Aorta (tissue), 5 donors: ENCODE measurements at places on chromosomes 11 and 22.

- no peaks in the 10 kb centered on the region for H3K4me1 ChIP-seq
- H3K27me3 ChIP-seq: no peaks in the 10 kb centered on the region
- H3K4me3 ChIP-seq: no peak overlapping the region
- peaks cover 6% of the 10 kb centered on the region for H3K36me3 ChIP-seq
- H3K27ac ChIP-seq: no peak overlapping the region
Observed at GRCh38 chr11:77361184-77361583, 59.7 kb upstream of the GDPD4 start.

DNA sequence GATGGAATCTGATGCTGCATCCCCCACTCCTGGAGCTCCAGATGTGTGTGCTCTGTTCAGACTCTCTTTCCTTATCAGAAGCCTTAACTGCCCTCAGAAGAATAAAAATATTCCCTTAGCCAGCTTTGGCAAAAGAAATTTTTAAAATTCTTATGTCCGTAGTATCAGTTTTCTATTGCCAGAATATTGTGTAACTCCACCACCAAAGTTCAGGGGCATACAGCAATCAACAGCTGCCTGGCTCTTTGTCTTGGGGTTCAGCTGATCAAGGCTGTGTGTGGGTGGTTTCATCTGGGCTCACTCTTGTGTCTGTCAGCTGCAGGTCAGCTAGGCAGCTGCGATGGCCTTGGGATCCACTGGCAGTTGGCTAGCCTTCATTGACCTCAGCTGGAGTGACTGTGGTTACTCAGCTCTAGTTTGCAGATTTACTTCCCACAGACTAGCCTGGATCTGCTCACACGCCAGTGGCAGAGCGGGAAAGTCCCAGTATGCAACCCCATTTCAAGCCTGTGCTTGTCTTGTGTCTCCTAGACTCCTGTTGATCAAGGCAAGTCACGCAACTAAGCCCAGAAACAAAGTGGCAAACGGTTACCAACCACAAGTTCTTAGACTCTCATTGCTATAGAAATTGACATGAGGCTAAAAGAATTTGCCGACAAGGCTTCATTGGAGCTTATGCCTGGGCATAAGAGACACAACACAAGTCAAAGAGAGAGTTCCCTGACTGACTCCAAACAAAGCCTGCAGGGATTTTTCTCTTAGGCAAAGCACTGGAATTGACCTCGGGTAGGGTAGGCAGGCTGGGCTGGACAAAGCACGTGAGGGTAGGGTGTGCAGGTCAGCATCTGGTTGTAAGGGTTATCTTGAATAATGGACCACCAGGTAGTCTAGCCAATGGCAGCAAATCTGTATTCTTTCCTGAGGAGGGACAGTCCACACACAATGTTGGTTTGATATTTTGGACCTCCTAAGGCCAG lies 7.5 kb downstream of the TMEM138 start:
- no peak overlapping the region for H3K27ac ChIP-seq
- H3K4me3 ChIP-seq: no peak overlapping the region
- no peaks in the 10 kb centered on the region for H3K27me3 ChIP-seq

DNA sequence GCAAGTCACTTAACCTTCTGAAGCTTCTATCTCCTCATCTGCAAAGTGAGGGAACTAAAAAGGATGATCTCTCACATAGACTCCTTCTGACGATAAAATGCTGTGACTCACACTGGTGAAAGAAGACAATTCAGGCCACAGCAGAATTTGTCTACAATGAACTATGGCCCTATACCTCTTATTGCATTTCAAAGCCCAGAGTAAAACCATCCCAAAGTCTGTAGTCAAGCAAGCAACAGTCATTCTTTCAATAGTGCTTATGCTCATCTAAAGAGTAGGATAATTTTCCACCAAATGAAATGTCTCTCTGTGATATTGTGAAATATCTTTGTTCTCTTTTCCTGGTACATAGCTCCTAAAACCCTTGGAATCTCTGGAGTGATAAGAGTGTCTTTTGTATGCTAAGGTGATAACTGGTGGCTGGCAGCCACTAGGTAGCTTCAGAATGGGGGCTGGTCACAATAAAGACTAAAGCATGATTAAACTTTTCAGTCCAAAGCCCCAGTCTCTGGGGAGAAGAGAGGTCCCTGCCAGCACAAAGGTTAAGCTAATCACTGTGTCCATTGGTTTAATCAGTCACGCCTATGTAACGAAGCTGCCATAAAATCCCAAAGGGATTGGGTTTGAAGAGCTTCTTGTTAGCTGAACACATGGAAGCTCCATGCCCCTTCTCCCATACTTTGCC lies 30.8 kb downstream of the SYTL2 start:
- H3K4me3 ChIP-seq: no peak overlapping the region
- H3K27me3 ChIP-seq: no peaks in the 10 kb centered on the region
- no peak overlapping the region for H3K27ac ChIP-seq
- no peaks in the 10 kb centered on the region for H3K4me1 ChIP-seq
- DNase-seq: no peak

GRCh38 chr11:24181395-24182047 lies 315.3 kb upstream of the LUZP2 start:
- no peaks in the 10 kb centered on the region for H3K27me3 ChIP-seq
- H3K4me1 ChIP-seq: no peaks in the 10 kb centered on the region
- no peak overlapping the region for H3K4me3 ChIP-seq

- H3K4me3 ChIP-seq: no peak overlapping the region
- no peaks in the 10 kb centered on the region for H3K27me3 ChIP-seq
- H3K36me3 ChIP-seq: no peaks in the 10 kb centered on the region
- H3K27ac ChIP-seq: no peak overlapping the region
- no peak for DNase-seq
- H3K4me1 ChIP-seq: no peaks in the 10 kb centered on the region
Observed at GRCh38 chr11:66388780-66389386, 17.3 kb upstream of the SLC29A2 start.

- peaks cover 3% of the 10 kb centered on the region for H3K4me1 ChIP-seq
- no peaks in the 10 kb centered on the region for H3K27me3 ChIP-seq
- H3K27ac ChIP-seq: no peak overlapping the region
- no peak overlapping the region for H3K4me3 ChIP-seq
Observed at GRCh38 chr11:125105926-125106325, 5.5 kb downstream of the TMEM218 start.

DNA sequence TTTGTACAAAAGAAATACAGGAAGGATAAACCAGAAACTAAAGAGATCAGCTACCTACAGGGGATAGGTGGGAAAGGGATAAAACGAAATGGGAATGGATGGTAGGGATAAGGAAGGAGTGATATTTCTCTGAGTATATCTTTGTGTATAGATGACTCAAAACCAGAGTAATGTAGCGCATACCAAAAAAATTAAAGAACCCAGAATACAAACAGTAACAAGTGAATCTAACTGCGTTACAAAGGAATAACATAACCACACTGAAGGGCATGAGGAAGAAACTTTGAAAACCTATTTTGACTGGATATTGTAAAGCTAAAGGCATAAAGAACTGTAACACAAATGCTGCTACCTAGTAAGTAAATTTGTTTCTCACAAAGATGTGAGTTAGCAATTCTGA lies 37.9 kb downstream of the MAPK1 start:
- H3K4me3 ChIP-seq: no peak overlapping the region
- H3K27ac ChIP-seq: no peak overlapping the region
- no peaks in the 10 kb centered on the region for H3K27me3 ChIP-seq
- no peaks in the 10 kb centered on the region for H3K36me3 ChIP-seq
- DNase-seq: no peak
- H3K4me1 ChIP-seq: peaks cover 5% of the 10 kb centered on the region

- no peak overlapping the region for H3K4me3 ChIP-seq
- DNase-seq: no peak
- no peaks in the 10 kb centered on the region for H3K36me3 ChIP-seq
- H3K4me1 ChIP-seq: no peaks in the 10 kb centered on the region
Observed at GRCh38 chr22:24706732-24707469, 67.6 kb downstream of the PIWIL3 start.

DNA sequence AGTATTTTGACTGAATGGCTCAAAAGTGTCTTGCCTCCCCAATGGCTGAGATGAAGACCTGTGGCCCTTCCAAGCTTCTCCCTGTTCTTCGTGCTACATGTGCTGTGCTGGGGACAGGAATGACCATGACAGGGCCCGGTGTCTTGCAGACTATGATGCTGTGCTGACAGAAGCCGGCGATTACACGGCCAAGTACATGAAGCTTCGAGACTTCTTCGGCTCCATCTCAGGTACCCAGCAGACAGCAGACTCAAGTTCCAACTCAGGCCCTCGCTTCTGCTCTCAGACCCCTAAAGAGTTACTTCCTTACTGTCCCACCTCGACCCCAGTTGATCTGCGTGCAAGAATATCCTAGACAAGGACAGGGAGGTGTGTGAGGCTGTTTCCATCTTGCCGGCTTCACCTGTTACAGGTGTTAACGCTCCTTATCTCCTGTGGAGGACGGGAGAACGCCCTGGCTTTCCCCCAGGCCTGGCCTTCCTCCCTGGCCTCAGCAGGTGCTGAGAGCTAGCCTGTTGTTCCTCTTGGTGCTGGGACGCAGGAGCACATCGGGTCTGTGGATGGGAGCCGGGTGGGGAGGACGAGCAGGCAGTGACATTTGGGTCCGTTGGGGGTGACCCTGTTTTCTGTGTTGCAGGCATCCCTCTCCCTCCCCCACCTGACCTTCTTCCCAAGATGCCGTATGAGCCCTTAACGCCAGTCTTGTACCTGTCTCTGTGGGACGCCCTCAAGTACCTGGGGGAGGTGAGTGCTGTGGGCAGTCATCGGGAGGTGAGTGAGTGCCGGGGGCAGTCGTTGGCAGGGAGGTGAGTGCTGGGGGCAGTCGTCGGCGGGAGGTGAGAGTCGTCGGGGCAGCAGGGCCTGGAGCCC lies 38.1 kb downstream of the GLB1L2 start:
- no peak overlapping the region for H3K4me3 ChIP-seq
- no peak overlapping the region for H3K27ac ChIP-seq
- DNase-seq: peak; percentile 34
- H3K27me3 ChIP-seq: no peaks in the 10 kb centered on the region

DNA sequence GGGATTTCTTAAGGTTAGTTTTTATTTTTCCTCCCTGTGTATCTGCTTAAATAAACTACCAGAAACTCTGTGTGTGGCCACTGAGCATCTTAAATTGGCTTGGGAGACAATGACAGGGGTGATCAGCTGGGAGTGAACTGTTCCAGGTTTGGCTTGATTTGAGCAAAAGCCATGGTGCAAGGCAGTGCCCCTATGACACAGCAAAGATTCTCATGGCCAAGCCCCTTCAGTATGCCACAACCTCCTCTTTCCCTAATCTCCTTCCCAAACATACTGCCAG lies 370.5 kb downstream of the SOX6 start:
- DNase-seq: no peak
- no peaks in the 10 kb centered on the region for H3K27me3 ChIP-seq
- H3K4me1 ChIP-seq: no peaks in the 10 kb centered on the region
- no peak overlapping the region for H3K4me3 ChIP-seq

GRCh38 chr11:30749268-30749667 lies 163.1 kb upstream of the MPPED2 start:
- no peaks in the 10 kb centered on the region for H3K4me1 ChIP-seq
- DNase-seq: no peak
- H3K27me3 ChIP-seq: no peaks in the 10 kb centered on the region
- no peak overlapping the region for H3K4me3 ChIP-seq

GRCh38 chr11:64905516-64906313 lies 11.3 kb downstream of the ATG2A start:
- H3K4me3 ChIP-seq: no peak overlapping the region
- no peaks in the 10 kb centered on the region for H3K4me1 ChIP-seq
- no peaks in the 10 kb centered on the region for H3K27me3 ChIP-seq
- H3K27ac ChIP-seq: no peak overlapping the region

DNA sequence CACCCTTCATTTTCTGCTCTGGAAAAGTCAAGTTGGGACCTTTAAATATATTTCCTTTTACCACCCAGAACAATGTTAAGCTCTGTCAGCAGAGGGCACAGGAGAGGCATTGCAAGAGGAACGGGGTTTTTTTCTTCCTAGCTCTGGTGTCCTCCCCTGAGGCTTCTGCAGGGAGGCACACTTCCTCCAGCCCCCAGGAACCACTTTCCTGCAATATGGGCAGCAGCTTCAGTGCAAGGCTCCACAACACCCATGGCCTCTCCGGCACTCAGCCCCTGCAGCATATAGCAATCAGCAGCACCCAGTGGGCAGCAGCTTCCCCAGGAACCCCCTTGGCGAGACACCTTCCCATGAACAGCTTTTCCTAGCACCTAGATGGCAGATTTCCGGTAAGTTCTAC lies 101.4 kb downstream of the SYT9 start:
- no peak overlapping the region for H3K27ac ChIP-seq
- DNase-seq: no peak
- no peaks in the 10 kb centered on the region for H3K27me3 ChIP-seq
- H3K36me3 ChIP-seq: no peaks in the 10 kb centered on the region

DNA sequence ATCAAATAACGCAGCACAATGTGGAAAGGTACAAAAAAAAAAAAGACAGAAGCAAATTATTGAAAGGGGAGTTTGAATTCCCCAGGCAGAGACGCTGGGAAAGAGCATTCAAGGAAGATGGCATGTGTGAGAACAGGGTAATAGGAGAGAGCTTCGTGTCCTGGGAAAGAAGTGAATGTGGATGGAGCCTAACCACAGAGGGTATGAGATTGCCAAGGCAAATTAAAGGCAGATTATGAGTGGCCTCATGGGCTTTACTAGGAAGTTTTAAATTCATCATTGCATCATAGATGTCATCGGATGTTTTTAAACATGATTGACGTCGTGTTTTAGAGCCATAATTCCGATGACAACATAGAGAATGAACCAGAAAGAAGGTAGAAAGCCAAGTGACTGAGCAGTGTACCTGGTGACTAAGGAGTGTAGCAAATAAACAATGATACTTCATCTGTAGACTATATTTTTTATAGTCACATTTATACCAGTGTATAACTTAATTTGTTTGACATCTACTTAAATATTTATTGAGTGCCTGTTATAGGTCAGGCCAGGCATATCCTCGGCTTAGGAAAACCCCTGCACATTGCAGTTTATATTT lies 151.4 kb downstream of the MSANTD4 start:
- no peak overlapping the region for H3K4me3 ChIP-seq
- no peaks in the 10 kb centered on the region for H3K36me3 ChIP-seq
- H3K27ac ChIP-seq: no peak overlapping the region
- no peak for DNase-seq

GRCh38 chr11:7941146-7941545 lies 362 bp downstream of the OR10A3 start:
- H3K36me3 ChIP-seq: no peaks in the 10 kb centered on the region
- no peaks in the 10 kb centered on the region for H3K4me1 ChIP-seq
- DNase-seq: no peak
- no peak overlapping the region for H3K4me3 ChIP-seq
- no peak overlapping the region for H3K27ac ChIP-seq

- no peak for DNase-seq
- H3K27ac ChIP-seq: no peak overlapping the region
- no peaks in the 10 kb centered on the region for H3K36me3 ChIP-seq
- no peaks in the 10 kb centered on the region for H3K27me3 ChIP-seq
- H3K4me3 ChIP-seq: no peak overlapping the region
- no peaks in the 10 kb centered on the region for H3K4me1 ChIP-seq
Observed at GRCh38 chr22:50118557-50119168, 28.9 kb downstream of the MOV10L1 start.

DNA sequence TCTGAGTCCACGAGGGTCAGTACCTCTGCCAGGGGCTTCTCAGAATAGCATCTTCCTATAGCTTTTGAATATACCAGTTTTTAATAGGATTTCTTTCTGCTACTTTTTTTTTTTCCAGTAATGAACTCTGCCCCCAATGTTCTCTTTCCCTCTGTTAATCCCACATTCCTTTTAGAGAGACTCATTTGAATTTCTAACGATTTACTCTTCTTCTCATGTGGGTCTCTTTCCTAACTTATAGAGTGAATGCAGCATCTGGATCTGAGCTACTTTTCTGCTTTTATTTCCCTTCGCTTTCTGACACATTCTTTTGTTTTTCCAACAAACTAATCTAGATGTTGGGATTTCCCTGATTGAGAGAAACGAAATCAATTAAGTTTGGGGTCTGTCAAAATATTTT lies 71.4 kb downstream of the INSC start:
- H3K27ac ChIP-seq: no peak overlapping the region
- H3K27me3 ChIP-seq: no peaks in the 10 kb centered on the region
- no peak overlapping the region for H3K4me3 ChIP-seq
- H3K4me1 ChIP-seq: peaks cover 2% of the 10 kb centered on the region
